ENCODE measurements at places on chromosomes 4 and X.

DNA sequence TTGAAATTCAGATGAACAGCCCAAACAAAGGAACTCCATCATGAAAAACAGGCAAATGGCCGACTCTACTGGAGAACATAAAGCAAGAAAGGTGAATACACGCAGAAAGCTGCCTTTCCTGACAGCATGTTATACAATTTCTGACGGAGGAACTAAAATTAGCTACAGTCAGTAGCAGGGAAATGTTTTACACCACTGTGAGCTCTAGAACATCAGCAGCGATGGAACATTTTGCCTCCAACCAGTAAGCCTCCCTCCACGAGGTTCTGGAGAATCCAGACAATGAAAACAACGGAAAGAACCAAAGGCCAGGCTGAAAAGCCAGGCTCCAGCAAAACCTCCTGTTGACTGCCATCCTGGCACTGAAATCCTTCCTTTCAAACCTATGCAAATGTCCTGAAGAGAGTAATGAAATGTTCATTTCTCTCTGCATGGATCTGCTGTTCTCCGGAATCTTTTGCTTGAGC, 78.9 kb downstream of the IRF2 start:
- DNase-seq: no peak

- no peak for DNase-seq
Measured at GRCh38 chrX:28969126-28969525, 381.9 kb downstream of the IL1RAPL1 start.

- DNase-seq: no peak
Measured at GRCh38 chr4:17030543-17030942, 132.1 kb upstream of the LDB2 start.

GRCh38 chr4:57187246-57187645, 77.1 kb upstream of the IGFBP7 start:
- DNase-seq: no peak

- DNase-seq: no peak
Measured at GRCh38 chr4:40909363-40909876, 159.7 kb downstream of the NSUN7 start.

GRCh38 chr4:36133658-36134057, 110.7 kb downstream of the ARAP2 start:
- DNase-seq: no peak

Measured in CD4-positive, alpha-beta T cell treated with Interleukin-17A for 4 hours (primary cell).